Hippocampal formation (tissue), 2 donors: ENCODE measurements at places on chromosomes 13 and 19.

DNA sequence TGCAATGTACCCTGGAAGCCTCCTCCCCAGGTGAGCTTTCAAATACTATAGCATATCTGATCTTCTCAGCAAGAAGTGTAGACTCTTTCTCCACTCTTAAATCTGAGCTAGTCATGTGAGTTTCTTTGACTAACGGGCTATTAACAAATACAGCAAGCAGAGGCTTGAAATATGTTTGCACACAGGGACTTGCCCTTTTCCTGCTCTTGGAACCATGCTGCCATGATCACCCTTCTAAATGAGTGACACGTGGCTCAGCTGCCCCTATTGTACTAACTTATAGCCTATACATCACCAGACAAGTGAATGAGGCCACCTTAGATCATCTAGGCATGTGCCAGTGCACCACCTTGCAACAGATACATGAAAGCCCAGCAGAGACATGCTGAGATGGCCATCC, 13.3 kb upstream of the SUCLA2 start:
- DNase-seq, result no peak

DNA sequence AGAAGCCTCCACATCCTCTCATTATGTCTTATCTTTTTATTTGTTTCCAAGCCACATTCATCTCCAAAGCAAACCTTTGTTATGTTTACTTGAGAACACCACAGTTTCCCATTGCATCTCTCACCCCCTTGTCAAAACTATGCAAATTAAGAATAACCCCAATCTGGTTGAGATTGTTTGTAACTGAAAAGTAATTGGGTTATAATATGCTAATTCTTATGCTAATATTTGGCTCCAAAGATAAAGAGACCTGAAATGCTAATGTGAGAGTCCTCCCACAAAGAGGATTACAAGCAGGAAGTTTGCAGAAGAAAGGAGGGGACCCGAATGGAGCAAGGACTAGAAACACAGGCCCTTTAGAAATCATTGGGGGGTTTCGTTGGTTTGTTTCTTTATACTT, 92.9 kb upstream of the UBL3 start:
- DNase-seq, result no peak

- no peak for DNase-seq
Observed at GRCh38 chr13:75489502-75490263, 7.7 kb upstream of the TBC1D4 start.

DNA sequence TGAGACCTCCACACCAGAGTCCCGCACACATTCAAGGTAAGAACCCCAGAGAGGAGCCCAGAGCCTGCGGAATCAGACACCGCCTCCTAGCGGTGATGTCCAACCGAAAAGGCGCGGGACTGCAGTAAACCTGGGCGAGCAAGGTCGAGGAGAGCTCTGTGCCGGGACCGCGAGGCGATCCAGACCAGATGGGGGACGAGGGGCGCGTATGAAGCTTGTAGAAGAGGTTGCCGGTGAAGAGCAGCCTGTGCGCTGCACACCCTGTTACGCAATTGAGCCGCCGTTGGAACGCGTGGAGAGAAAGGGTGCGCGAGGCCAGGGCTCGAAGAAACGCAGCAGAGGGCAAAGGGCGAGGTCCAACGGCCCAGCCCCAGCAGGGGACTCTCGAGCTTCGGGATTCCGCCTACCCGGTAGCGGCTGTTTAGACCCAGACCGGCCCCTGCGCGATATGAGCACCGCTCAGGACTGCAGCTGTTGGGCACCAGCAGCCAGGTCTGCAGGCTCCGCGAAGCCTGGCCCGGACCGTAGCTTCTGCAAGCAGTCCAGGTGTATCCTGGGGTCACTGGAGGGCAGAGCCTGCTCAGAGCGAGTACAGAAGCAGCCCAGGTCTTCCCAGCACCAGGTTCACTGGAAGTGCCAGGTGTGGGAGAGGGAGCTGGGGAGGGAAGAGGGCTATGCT, 65.9 kb upstream of the ZNF599 start:
- no peak for DNase-seq

- DNase-seq, result no peak
Observed at GRCh38 chr13:106989876-106990275, 421.9 kb upstream of the ARGLU1 start.

DNA sequence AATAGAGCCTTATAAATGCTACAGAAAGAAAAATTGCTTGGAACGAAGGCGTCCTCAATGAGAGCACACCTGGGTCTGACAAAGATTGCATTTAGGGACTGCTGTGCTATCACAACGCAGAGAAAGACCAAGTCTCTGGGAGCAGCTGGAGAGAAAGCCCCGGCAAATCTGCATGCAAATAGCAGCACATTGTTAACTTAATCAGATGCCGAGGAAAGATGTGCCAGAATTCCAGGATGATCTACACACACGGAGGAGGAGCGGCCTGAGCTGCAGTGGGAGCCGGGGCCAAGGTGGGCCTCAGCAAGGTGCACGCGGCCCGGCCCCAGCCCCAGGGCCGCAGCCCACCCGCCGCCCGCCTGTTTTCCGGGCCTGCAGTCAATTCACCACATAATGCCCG, 1.4 kb downstream of the ZNF536 start:
- no peak for DNase-seq

DNA sequence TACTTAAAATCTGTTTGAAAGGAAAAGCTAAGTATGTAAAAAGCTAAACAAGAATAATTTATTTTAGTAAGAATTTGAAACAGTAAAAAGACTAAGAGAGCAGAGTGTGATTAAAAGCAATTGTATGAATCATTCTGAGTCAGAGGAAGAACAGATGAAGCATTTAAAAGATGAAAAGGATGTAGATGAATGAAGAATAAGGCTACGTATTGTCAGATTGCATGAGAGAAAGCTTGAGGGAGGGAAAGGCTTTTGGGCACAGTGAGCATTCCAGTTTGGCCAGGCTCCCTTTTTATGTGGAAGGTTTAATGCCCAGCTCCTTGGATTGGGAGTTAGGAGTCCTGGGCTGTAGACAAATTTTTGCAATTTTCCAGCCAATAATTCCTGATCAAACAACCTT, 117.7 kb downstream of the FREM2 start:
- no peak for DNase-seq

DNA sequence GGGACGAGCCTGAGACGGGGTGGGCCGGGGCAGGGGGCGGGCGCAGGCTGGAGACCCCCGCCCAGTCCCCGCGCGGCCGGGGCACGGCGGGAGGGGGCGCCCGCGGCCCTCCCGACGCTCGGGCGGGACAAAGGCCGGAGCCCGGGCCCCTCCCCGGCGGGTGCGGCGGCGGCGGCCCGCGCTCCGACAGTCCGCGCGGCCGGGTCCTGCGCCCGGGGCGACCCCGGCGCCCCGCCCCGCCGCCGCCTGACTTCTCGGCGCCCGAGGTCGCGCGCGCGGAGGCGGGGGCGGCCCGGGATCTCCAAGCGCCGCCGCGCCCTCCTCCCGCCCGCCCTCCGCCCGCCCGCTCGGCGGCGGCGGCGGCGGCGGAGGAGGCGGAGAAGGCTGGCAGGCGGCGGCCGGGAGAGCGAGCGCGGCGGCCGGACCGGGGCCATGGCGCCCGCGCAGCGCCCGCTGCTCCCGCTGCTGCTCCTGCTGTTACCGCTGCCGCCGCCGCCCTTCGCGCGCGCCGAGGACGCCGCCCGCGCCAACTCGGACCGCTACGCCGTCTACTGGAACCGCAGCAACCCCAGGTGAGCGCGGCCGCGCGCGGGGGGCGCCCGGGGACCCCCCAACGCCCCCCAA, at the start of gene EFNA2:
EFNA2 (plus strand) TSS at position 137 of the 624 bp plus-strand sequence; CDS start at position 433, 296 bp downstream.
- no peak for DNase-seq

DNA sequence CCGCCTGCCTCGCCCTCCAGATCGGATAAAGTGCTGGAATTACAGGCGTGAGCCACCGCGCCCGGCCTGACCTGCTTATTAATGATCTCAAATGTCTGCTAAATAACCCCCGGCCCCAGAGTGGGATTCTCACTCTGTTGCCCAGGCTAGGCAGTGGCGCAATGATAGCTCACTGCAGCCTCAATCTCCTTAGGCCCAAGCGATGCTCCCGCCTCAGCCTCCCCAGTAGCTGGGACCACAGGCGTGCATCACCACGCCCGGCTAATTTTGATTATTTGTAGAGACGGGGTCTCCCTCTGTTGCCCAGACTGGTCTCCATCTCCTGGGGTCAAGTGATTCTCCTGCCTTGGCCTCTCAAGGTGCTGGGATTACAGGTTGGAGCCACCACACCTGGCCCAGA, 626 bp upstream of the ATP5F1D start:
- no peak for DNase-seq

DNA sequence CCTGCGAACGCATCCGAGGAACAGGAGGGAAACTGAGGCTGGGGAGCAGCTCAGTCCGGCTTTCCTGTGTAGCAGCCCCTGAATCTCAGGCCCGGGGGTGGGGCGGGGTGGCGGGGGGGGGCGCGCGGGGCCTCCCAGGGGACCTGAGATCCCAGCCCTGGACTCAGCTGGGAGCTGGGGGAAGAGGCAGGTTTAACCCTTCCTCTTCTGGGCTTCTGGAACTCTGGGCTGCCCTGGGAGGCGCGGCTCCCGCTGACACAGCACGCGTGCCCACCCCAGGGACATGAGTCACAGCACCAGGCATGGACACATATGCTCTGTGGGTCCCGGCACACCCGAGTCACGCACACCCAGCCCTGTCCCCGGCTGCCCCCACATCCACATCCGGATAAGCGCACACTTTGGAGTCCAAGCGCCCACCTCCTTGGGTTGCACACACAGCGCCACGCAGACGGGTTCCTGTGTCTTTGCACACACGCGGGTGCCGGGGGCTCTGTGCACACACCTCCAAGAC, 3.5 kb upstream of the CIRBP start:
- DNase-seq, result no peak

DNA sequence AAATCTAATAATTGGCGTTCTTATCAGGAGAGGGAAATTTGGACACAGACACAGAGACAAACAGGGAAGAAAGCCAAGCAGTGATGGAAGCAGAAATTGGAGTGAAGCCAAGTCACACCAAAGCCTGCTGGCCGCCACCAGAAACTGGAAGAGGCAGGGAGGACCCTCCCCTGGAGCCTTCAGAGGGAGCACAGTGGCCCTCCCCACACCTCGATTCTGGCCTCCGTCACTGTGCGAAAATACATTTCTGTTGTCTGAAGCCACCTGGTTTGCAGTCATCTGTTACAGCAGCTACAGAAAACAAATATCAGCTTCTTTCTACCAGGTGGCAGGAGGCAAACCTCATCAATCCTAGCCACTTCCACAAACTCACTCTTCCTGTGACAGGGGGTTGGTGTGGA, 8.3 kb upstream of the TLE6 start:
- DNase-seq, result no peak

DNA sequence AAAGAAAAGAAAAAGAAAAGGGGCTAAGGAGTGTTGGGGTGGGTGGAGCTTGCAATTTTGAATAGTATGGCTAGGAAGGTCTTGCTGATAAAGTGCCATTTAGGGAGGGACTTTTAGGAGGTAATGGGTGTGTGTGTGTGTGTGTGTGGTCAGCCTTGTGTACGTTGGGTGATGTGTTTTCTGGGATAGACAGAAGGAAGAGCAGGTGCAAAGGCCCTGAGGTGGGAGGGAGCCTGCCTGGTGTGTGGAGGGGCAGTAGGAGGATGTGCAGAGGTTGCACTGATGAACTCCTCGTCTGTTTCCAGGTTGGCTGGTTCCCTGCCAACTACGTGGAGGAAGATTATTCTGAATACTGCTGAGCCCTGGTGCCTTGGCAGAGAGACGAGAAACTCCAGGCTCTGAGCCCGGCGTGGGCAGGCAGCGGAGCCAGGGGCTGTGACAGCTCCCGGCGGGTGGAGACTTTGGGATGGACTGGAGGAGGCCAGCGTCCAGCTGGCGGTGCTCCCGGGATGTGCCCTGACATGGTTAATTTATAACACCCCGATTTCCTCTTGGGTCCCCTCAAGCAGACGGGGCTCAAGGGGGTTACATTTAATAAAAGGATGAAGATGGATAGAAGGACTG, 30.5 kb upstream of the ADGRE1 start:
- peak; percentile 3 for DNase-seq
